ENCODE measurements at places on chromosomes 12 and 14. TPM values are rescaled to one million over a fixed set of nuclear protein-coding genes. Genes with fewer than 3 reads are reported as not detected.

The POTEM gene
- total RNA-seq, result not detected

The PPP1R36 gene
- total RNA-seq, result not detected

The PLD4 gene
- not detected for total RNA-seq

The PFDN5 gene
- total RNA-seq, result 349 TPM

The RESF1 gene
- 54.6 TPM for total RNA-seq

The BICD1 gene
- 19.4 TPM for total RNA-seq

The ACVRL1 gene
- total RNA-seq, result not detected

The IRAK3 gene
- total RNA-seq, result 0.21 TPM

The KIF26A gene
- 0.32 TPM for total RNA-seq

The CNPY2 gene
- total RNA-seq, result 180 TPM

The COA8 gene
- 40.1 TPM for total RNA-seq

The CELA1 gene
- total RNA-seq, result not detected

The ZBTB42 gene
- 3.0 TPM for total RNA-seq

The SMCO2 gene
- not detected for total RNA-seq

The LGALS3 gene
- total RNA-seq, result 46.0 TPM

The TAS2R13 gene
- 0.10 TPM for total RNA-seq

The GLIPR1 gene
- 20.8 TPM for total RNA-seq

The EML5 gene
- 3.9 TPM for total RNA-seq

The KRT72 gene
- total RNA-seq, result not detected

The REC8 gene
- 31.3 TPM for total RNA-seq

The PAN2 gene
- 25.5 TPM for total RNA-seq

The C12orf42 gene
- total RNA-seq, result not detected

The COX8C gene
- not detected for total RNA-seq

The GPHB5 gene
- total RNA-seq, result not detected

The OR6C2 gene
- total RNA-seq, result not detected

The TUNAR gene
- total RNA-seq, result not detected

The OAS2 gene
- total RNA-seq, result 44.7 TPM

The APEX1 gene
- 246 TPM for total RNA-seq

The FAM181A gene
- total RNA-seq, result not detected

The LRRK2 gene
- total RNA-seq, result 0.13 TPM

The TSPAN11 gene
- not detected for total RNA-seq

The SERPINA9 gene
- total RNA-seq, result not detected

The ASB2 gene
- 68.2 TPM for total RNA-seq

The SRSF5 gene
- 255 TPM for total RNA-seq

The PPHLN1 gene
- total RNA-seq, result 76.5 TPM

The PMEL gene
- total RNA-seq, result 0.46 TPM

The MIP gene
- total RNA-seq, result not detected

The LRIG3 gene
- not detected for total RNA-seq

The COQ6 gene
- 18.2 TPM for total RNA-seq

The KRT80 gene
- total RNA-seq, result not detected
